Immature natural killer cell (primary cell): ENCODE measurements at places on chromosomes 12 and 14. TPM values are rescaled to one million over a fixed set of nuclear protein-coding genes. Genes with fewer than 3 reads are reported as not detected.

The PCED1B gene
- 3.2 TPM for polyA plus RNA-seq

The TMEM117 gene
- 7.8 TPM for polyA plus RNA-seq

The LRTM2 gene
- polyA plus RNA-seq: not detected

The GPRC5D gene
- polyA plus RNA-seq: 0.52 TPM

The FAM186B gene
- not detected for polyA plus RNA-seq

The SLC5A8 gene
- not detected for polyA plus RNA-seq

The CACNA2D4 gene
- 9.1 TPM for polyA plus RNA-seq
